ENCODE measurements at places on chromosomes 1 and 21.

DNA sequence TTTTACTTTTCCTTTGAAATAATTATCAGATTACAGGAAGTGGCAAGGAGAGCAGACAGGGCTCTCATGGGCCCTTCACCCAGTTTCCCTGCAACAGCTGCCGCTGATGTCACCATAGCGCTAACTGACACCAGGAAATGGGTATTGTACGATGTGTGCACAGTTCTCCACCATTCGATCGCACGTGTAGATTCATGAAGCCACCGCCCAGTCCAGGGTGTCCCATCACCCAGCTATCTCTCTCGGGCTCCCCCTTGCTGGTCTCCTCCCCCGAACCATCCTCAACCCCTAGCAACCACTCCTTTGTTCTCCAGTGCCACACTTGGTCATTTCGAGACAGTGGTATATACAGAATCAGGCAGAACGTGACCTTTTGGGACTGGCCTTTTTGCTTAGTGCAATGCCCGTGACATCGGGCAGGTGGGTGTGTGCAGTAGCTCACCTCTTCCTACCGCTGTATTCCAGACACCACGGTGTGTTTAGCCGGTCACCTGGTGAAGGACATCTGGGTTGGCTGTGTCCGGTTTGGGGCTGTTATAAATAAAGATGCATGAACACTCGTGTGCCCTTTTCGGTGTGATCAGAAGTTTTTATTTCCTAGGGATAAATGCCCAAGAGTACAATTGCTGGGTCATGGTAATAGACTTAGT is 118.4 kb downstream of the CRYAA start:
- DNase-seq: no peak

GRCh38 chr1:8597455-8597854 is 220.0 kb downstream of the RERE start:
- no peak for DNase-seq

- DNase-seq: no peak
Measured at GRCh38 chr1:50488356-50488755, 65.1 kb upstream of the DMRTA2 start.

- DNase-seq: no peak
Measured at GRCh38 chr1:232653789-232654188, 23.9 kb upstream of the SIPA1L2 start.

DNA sequence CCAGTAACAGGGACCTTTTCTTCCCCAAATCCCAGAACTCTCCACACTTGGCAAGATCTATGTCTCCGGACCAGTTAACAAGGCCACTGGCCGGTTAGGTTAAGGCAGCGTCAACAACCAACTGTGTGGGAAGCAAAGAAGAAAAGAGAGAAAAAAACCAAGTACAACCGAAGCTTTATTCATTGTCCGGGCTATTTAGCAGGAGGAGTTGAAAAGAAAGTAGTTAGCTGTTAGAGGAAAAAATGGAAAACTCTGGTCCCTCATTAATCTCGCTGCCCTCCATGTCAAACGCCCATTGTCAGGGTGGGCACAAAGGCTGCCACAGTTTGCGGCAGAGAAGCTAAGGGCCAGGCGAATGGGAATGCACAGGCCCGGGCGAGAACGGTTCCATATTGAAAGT is 49.3 kb upstream of the GRIK3 start:
- no peak for DNase-seq

DNA sequence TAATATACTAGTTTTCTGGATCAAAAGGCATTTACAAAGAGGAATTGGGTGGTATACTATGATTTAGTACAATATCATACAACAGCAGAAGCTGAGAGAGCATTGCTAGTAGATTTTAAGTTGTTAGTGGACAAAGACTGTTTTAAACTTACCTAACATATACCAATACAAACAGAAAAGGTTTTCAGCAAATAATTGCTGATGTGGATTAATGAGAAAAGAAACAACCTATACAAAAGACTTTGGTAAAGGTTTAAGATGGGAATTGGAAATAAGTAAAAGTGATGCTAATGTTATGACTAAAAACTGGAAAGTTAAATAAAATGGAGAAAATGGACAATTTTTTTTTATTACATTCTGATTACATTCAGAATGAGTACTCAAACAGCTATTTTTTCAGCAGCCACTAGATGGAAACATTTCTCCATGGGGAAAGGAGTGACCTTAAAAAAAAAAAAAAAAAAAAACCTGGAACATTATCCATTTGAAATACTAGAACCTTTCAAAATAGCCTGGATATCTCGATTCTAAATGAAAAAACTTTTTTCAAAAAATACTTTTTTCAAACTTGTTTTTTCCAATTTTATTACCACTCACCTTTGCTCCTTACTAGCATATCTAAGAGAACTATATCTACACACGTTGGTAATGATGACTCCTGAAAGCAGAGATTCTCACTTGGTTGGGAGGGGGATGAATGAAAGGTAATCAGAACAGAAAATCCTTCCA is 55.4 kb downstream of the EPRS1 start:
- DNase-seq: no peak

- no peak for DNase-seq
Measured at GRCh38 chr1:78104322-78104721, 58.6 kb downstream of the GIPC2 start.

- no peak for DNase-seq
Measured at GRCh38 chr21:38159355-38159754, 97.4 kb upstream of the KCNJ15 start.
